ENCODE measurements at places on chromosomes 2 and 18. TPM values are rescaled to one million over a fixed set of nuclear protein-coding genes. Genes with fewer than 3 reads are reported as not detected.

UGGT1 gene
- total RNA-seq = 28.0 TPM

SF3B6 gene
- total RNA-seq = 53.1 TPM

RTP5 gene
- total RNA-seq = 0.08 TPM

COL6A3 gene
- 89.5 TPM for total RNA-seq

LAMA3 gene
- total RNA-seq = 3.0 TPM

ACVR2A gene
- 13.0 TPM for total RNA-seq

RRM2 gene
- 0.35 TPM for total RNA-seq

CCDC141 gene
- total RNA-seq = 162 TPM

GRCh38 chr2:223048519-223048918 lies 3.5 kb upstream of the KCNE4 start:
- no peak for DNase-seq

DNA sequence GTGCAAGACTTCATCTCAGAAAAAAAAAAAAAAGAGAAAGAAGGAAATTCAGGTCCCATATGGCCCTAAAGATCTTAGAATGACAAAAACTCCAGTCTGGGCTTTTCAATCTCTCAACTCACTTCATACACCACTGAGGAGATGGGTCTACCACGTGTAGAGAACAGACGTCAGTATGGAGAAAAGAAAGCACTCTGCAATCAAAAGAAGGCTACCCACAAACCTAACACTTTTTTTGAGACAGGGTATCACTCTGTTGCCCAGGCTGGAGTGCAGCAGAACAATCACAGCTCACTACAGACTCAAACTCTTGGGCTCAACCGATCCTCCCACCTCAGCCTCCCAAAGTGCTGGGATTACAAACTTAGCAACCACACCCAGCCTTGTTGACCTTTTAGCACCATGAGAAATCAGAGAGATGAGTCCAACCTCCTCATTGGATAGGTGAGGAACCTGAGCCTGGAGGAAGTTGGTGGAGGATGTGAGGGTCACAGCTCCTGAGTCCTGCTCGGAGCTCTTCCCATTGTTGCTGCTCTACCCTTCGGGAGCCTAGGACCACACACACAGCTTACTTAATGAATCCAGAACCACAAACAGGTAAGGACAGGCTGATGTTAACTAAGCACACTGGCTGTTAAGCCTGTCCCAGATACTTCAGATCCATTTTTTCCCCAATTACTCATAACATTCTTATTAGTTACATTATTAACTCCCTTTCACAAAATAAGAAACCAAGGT lies 23.7 kb downstream of the TBC1D8 start:
- no peak for DNase-seq

DNA sequence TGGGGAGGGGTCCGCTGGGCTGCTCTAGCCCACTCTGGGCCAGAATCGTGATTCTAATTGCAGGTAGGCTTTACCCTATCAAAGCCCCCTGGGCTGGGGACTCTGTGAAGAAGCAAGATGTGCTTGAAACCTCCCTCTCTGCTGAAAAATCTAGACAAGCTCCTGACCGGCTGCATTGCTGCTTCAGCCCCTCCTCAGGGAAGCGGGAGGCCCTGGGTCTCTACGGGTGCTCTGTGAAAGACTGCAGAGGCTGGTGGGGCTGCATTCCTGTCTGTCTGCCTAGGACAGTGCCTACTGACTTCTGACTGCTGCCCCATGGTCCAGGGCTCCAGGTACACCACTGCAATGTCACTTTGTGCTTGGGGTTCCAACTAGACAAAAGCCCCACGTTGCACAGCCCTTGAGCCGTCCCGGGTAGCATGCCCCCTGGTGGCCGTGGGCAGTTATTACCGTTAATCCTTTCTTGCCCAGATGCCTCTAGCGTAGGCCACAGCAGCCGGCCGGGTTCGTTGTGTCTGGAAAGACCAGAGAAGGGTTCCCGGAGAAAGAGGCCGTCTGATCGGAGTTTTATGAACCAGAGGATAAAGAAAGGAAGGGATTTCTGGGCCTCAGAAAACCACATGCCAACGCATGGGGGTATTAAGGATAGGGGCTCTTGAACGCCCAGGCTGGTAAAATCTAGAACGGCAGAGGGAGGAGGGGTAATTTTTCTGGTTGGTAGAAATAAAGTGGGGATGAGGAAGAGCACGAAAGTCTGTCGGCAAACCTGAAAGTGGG lies 15.9 kb upstream of the C1QL2 start:
- DNase-seq = no peak

GRCh38 chr2:230348787-230349186 lies 21.8 kb downstream of the SP140L start:
- DNase-seq = no peak

DNA sequence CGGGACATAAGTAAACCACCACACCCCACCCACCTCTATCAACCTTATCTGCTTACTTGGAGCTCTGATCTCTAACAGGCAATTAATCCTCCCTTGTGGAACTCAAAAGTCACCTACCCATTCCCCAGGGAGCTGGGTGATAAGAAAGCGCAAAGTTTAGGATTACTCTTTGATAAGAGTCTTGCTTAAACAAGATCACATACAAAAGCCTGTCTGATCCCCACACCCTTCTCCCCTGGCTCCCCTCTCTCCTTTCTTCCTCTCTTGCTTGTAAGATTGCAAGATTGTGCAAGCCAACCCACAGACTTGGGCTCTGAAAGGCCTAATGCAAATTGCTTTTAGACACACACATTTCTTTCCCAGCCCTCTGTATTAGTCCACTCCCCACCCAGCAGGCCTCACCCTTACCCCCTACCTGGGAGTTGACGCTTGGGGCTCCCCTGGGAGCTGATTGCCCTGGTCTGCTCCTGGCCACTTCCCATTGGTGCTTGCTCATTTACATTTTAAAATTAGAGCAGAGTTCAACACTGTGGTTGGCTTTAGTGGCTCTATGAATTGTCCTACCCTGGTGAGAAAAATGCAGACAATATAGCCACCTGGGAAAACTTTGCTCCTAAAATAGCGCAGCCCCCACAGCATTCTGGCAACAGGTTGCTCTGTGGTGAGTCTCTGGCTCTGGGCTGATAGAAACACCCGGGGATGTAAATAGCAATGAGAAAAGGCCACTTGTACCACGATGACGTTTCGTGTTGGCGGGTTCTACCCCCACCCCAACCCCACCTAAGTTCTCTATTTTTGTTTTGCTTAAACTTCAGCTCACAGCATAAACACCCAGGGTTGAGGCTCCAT lies 92.8 kb upstream of the MSH2 start:
- DNase-seq = peak; percentile 73

- no peak for DNase-seq
Observed at GRCh38 chr2:42493468-42494354, at the start of gene KCNG3. Gene KCNG3, minus strand, starts transcription at chr2:42493982. Its CDS starts 481 bp downstream, at chr2:42493501.

- DNase-seq = peak; percentile 46
Observed at GRCh38 chr2:239826786-239827522, 198.2 kb downstream of the NDUFA10 start.

- DNase-seq = no peak
Observed at GRCh38 chr2:65504201-65504600, 71.8 kb upstream of the SPRED2 start.

DNA sequence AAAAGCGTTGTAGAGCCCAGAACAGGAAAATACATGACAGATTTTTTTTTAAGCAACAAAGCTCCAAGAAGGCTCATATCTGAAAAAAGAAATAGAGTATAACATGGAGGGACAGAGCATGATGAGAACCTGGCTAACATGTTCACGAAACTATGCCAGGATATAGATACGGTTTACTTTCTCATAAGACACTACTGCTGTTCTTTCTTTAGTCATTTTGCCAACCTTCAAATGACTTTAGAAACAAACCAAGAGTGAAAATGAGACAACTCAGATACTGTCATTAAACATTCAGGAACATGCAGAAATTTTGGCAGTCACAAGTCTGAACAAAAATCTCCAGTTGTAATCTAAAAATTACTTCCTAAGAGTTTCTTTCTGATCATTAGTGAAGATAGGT lies 14.3 kb downstream of the LPIN2 start:
- DNase-seq = no peak

DNA sequence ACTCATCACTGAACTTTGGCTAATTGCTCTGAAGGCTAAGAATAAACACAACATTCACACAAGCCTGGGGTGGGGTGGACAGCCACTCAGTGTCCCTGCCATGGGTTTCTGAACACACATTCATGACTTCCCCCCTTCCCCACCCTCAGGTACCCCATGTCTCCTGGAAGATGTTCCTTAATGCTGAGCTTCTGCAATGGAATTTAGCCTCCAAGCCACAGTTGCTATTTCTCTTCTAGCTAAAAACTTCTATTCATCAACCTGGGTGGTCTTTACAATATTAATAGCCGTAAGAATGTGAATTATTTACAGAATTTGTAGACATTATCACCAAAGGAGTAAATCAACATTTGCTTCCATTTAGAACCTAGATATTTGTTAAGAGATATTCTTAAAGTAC lies 175.1 kb downstream of the ACKR3 start:
- DNase-seq = no peak

DNA sequence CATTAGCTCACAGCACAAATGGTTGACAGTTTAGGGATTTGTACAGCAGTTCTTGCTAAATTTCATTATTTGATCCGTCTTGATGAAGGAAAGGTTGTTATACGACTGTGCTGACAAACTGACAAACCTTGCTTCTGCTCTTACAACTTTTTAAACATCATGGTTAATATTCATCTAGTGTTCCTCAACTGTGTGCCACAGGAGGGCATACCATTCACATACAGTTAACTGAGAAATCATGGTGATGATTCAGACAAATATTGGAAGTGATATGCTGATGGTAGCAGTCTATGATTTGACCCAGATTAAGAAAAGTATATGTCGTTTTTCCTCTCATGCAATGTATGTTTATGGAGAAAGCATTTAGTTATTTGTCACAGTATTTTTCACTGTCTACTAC lies 129.8 kb upstream of the FSIP2 start:
- DNase-seq = no peak

- no peak for DNase-seq
Observed at GRCh38 chr2:9699139-9700108, 68.6 kb upstream of the YWHAQ start.

DNA sequence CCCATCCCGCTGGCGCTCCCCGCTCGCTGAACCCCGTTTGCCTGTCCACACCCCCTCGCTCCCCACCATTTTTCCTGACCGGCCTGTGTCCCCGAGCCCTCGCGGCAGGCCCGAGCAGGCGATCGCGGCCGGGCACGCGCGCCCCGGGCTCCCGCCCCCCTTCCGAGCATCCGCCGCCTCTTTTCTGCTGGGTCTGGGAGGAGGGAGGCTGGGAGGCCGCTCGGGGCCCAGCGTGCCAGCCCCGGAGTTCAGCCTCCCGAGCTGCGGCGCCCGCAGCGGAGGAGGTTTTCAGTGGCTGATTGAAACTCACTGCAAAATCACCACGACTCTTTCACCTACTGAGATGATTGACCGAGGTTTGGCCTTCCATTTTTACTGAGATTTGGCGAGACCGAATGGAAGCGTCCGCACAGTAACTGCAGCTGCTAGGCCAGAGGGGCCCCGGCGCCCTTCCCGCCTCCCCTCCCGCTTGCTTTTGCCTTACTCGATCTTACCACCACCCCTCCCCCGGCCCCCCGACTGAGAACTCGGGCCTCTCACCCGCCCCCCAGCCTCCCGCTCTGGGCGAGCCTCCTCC lies 4.8 kb downstream of the SOX11 start:
- DNase-seq = no peak

- peak; percentile 83 for DNase-seq
Observed at GRCh38 chr18:62715759-62716615, 646 bp downstream of the PHLPP1 start.

DNA sequence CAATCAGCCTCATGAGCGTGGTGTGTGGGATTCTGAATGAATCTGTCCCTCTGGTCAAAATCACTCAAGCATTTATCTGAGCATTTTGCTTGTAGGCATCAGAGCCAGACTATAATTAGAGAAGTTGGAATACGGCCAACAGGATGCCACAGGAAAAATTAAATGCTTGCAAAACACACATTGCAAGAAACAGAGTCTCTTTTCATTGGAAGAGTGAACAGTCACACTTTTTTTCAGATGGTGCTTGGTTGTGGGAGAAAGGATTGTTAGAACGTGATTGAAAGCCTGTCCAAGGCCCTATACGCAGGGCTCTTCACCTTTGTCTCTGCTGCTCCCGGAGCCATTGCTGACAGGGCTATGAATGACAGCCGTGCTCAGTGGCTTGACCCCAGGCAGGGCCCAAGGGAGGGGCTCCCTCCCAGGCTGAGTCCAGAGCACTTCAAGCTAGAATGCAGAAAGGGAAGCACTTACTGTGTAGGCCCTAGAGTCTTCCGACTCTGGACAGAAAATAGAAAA lies 59.8 kb downstream of the SNTG2 start:
- no peak for DNase-seq

GRCh38 chr2:36707050-36707449 lies 10.5 kb downstream of the VIT start:
- no peak for DNase-seq

DNA sequence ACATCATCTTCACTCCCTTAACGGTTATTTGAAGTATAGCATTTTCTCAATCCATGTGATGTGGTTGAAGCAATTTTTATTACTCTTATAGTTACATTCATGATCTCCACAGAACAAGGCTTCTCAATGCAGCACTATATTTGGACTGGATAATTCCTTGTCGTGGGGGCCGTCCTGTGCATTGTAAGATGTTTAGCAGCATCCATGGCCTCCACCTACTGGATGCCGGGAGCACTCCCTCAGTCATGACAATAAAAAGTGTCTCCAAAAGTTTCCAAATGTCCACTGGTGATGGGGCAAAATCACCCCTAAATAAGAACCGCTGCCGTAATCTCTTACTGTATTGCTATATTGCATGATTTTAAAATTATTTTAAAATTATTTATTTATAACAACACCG lies 110.6 kb upstream of the DDX18 start:
- DNase-seq = no peak

DNA sequence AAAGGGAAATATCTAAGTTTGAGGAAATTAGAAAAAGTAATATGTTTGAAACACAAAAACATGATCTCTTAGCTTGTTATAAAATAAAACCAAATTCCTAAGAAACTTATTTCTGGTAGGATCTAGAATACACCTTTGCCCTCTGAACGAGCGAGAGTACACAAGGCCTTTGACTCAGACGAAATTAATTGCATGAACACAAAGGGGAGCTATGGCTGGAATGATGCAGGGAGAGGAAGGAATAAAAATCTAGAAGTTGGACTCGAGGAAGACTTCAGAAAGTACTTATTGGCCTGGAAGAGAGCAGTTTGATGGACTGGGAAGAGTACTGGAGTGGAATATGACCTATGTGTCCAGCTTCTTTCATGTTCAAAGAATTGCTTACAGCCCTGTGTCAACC lies 927 bp upstream of the CRYGD start:
- DNase-seq = no peak

DNA sequence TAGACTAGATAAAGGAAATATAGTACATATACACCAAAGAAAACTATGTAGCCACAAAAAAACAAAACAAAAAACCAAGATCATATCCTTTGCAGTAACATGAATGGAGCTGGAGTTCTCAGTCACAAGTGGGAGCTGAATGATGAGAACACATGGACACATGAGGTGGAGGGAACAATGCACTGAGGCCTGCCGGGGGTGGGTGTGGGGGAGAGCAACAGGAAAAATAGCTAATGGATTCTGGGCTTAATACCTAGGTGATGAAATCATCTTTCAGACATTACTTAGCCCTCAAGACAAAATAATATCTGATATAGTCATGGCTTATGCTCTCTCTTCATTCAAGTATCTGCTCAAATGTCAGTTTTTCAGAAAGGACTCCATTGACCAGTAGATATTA lies 930.6 kb downstream of the LRP1B start:
- no peak for DNase-seq

GRCh38 chr2:71261534-71261933 lies 34.6 kb upstream of the PAIP2B start:
- DNase-seq = no peak

Data from cardiac septum (tissue), 1 donor.